ENCODE measurements at places on chromosomes 5 and 9.

DNA sequence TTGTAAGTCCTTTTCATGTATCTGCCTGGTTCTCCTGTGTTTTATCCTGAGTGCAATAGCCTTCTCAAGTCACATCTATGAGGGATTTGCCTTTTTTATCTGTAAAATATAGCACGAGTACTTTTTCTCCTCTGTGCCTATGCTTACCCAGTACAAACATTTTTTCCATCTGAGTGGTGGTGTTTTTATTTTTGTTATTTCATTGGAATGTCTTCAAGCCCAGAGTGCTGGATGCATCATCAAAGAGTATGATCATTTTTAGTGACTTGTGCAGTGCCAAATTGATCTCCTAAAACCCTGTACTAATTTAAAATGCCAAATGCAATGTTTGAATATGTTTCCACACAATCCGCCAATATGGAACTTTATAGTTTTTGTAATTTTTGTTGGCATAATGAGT lies 86.1 kb downstream of the TLE4 start:
- no peak for DNase-seq

DNA sequence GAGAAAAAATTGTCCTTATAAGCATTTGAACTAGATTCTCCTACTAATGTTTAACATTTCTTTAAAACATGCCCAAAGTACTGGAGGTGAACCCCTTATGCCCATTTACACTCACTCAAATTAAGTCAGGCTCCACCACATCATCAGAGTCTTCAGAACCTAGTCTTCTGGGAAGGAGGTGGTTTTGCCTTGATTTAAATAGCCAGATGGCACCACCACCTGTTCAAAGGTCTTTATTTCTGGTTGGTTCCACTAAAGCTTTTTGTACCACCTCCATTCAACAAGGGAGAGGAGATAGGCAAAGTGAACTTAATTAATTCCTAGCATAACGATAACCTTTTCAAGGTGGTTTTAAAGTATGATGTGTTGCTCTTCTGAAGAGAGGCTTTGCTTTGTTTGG lies 189.5 kb downstream of the SLF1 start:
- DNase-seq, result no peak

GRCh38 chr9:110050925-110051355 lies 157.0 kb downstream of the C9orf152 start:
- peak; percentile 12 for DNase-seq

- DNase-seq, result no peak
Observed at GRCh38 chr5:91272858-91273257, 110.3 kb downstream of the ARRDC3 start.

DNA sequence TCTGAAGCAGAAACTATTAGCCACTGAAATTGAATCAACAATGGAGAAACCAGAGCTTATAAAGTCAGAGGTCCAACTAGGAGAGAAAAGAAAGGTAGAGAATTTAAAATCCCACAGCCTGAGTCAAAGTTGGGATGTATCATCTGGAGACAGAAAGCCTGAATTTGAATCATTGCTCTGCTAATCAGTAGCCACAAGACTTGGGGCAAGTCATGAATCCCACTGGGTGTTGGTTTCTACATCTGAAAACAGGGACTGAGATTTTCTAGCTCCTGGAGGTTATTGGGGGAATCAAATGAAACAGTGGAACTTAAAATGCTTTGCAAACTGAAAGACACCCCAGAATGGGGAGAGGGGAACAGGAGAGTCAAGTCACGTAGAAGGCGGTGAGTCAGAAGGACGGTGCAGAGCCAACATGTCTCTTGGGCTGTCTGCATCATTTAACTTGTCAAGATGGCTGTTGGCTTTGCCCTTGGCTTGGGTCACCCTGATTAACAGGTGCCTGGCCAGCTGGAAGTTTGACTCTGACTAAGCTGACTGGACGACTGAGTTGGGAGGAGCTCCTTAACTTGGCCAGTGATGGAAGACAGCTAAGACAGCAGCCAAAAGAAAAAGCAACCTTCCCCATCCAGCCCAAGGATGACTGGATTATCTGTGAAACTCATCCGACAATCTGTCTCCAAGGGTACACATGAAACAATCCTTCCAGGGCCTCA lies 60.6 kb upstream of the ADRA1B start:
- no peak for DNase-seq

- DNase-seq, result no peak
Observed at GRCh38 chr9:28031521-28032267, 458.4 kb upstream of the C9orf72 start.

GRCh38 chr9:81414836-81415235 lies 274.5 kb downstream of the TLE1 start:
- no peak for DNase-seq

All from activated naive CD4-positive, alpha-beta T cell treated with Interleukin-2 at 50 U/mL for 16 hours (primary cell).